MG63 (cell line): ENCODE measurements at places on chromosomes 1 and 21. TPM values are rescaled to one million over a fixed set of nuclear protein-coding genes. Genes with fewer than 3 reads are reported as not detected.

DNA sequence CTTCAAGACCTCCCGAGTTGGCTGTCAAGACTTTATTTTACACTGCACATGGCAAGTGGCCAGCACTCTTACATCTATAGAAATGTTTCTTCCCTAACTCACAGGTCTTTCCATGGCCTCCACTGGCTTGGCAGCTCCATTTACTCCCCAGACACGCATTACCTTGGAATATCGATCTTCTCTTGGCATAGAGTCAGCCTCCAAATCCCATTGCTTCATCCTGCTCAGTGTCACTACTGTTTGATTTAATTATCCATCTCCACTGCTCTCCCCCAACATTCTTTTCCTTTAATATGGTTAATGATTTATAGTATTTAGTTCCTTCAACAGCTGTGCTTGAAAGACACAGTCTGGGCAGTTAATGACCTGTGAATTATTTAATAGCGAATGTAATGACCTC, 241.2 kb upstream of the MAP1LC3C start:
- DNase-seq, result no peak

DNA sequence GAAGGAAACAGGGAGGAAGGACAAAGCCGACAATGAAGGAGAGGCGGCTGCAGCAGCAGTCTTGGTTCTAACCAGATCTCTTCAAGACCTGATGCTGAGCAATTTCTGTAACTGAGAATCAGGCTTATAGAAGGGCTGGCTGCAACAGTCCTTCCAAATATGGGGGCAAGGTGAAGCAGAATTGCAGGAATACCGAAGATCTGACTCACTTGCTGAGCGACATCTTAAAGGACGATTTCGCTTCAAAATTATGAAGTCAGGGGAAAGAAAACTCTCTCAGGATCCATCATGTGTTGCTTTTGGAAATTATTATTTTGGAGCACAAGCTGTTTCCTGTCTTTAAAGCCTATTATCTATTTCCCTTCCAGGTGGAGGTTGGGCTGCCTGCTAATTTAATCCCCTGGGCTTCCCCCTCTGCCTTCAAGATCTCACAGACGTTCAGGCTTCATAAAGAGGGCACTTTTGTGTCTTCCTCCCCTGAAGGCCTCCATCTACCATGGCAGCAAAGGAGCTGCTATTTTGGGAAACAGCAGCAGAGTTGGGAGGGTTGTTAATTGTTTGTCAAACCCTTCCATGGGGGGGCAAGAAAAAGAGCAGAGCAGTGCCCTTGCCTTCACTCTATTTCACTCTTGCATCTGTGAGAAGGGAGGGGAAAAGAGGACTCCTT, 10.8 kb upstream of the IER5 start:
- peak; percentile 32 for DNase-seq

DNA sequence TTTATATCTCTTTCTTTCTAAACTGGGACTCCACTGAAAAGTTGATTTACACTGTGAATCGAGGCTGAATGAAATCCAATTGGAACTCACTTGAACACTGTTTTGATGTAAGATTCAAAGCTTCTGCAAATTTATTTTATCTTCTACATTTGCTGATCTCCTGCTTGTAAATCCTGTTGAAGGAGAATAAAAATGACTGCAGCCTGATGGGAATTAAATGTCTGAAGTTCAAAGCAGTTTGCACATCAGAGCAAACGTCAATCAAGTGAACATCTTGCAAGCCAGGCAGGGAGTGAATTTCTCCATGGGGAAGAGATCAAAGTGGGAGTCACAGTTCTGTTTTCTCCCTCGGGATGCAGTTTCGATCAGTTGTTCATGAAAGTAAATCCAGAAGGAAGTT, 127.2 kb downstream of the CACHD1 start:
- no peak for DNase-seq

- no peak for DNase-seq
These were observed 695.3 kb downstream of the PTPRU start for GRCh38 chr1:29931477-29932175.

The ELAPOR1 gene
- 0.20 TPM in 1 of 2 replicates, not detected in the other for total RNA-seq

GRCh38 chr1:94741996-94742395, 78.2 kb upstream of the SLC44A3 start:
- no peak for DNase-seq

- DNase-seq, result no peak
These were observed 4.4 kb upstream of the RHEX start for GRCh38 chr1:206048582-206048981.

- DNase-seq, result peak; percentile 51
These were observed 410.1 kb downstream of the BRINP3 start for GRCh38 chr1:190067592-190067991.

DNA sequence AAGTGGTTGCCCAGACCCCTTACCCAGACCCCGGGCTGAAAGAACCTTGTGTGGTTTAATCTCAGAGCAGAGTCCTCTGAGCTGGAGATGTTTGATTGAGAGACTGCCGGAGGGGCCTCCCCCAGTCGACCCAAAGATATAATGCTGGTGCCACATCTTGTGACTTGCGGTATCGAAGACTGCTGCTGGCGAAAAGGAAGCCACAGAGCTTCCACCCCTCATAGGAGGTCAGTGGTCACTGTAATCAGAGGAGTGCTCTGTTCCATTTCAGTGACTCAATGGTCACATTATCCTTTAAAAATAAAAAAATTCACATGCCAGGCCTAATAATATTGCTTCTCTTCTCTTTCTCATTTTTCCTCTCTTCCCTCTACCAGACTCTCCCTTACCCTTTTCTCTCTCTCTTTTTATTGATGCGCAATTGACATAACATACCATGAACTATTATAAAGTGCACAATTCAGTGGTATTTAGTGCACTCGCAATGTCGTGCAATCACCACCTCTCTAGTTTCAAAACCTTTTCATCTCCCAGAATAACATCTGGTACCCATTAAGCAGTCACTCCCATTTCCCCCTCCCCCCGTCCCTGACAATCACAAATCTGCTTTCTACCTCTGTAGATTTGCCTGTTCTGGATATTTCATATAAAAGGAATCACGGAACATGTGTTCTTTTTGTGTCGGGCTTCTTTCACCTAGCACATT, 52.6 kb upstream of the LYST start:
- no peak for DNase-seq

- no peak for DNase-seq
These were observed 3.5 kb upstream of the LRIF1 start for GRCh38 chr1:110967256-110967655.

The CALML6 gene
- total RNA-seq, result 0.20 TPM in 1 of 2 replicates, not detected in the other

The PRDM2 gene
- 0.79 and 2.1 TPM in 2 replicates for total RNA-seq

The ANXA9 gene
- total RNA-seq, result 0.46 TPM in 1 of 2 replicates, not detected in the other

The SETDB1 gene
- 23.5 and 49.2 TPM in 2 replicates for total RNA-seq

DNA sequence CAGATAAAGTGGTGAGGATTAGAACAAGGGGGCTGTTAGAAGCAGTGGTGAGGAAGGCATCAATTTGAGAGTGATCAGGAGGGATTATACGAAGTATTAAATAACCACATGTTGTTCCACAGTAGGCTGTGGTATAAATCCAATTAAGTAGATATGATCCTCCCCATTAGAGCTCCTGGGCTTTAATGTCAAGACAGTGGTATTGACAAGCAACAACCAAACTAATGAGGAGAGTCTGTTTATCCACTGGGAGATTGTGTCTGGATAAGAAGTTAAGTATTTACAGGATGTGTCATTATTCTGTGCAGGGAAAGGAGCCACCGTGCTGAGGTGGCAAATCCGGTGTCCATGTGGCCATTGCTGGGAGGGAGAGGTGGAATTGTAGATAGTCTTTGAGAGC, 5.8 kb downstream of the ACTN2 start:
- no peak for DNase-seq

DNA sequence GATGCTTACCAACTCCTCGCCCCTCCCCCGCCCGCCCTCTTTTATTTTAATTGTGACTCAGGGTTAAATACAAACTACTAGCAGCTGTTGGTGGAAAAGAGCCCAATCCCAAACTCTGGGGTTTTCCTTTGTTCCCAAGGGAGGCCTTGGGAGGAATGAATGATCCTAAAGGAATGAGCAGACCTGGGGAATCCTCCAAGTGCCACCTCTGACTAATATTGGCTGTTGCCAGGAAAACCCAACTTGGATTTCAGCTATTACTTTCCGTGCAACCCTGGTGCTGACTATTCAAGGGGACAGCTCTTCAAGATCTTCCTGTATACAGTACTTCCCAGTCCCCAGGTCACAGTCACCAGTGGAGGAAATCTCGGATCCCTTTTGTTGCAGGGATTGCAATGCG, 1.3 kb upstream of the S100A10 start:
- DNase-seq, result peak; percentile 90

The NLRP3 gene
- 0.23 TPM in 1 of 2 replicates, not detected in the other for total RNA-seq

The RASSF5 gene
- 0.12 and 1.3 TPM in 2 replicates for total RNA-seq

DNA sequence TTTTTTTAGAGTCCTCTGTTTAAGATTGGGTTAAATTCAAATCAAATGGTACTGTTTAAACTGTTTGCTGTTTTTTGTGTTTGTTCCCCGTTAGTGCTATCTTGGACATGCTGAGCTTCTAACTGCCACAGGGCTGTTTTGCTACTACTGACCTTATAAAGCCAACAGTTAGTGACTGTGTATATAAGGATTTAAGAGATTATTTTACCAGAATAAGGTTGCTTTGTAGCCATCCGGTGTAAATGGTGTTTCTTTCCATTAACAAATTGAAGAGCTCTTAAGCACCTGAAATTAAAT, 37.0 kb downstream of the ZNF281 start:
- no peak for DNase-seq

The CASZ1 gene
- 1.1 and 1.2 TPM in 2 replicates for total RNA-seq

DNA sequence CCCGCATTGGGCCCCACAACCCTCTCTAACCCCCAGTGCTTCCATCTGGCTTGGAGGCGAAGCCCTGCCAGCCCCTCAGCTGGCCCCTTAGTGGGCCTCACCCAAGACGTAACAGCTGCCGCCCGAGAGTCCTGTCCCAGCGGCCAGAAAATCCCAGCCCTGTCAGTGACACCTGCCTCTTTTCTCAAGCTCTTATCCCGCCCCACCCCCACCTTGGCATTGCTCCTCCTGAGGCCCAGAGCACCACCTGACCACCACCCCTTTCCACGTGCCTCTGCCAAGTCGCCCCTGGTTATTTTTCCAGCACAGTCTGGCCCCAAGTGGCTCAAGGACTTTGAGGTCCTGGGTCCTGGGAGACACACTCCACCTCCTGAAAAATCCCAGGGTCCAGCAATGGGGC, 5.9 kb upstream of the CTRC start:
- no peak for DNase-seq

- no peak for DNase-seq
These were observed 260.9 kb downstream of the LTN1 start for GRCh38 chr21:28731700-28732321.

GRCh38 chr1:27906759-27907158, 28.0 kb upstream of the SMPDL3B start:
- DNase-seq, result no peak

GRCh38 chr1:184020855-184021254, 16.7 kb downstream of the COLGALT2 start:
- no peak for DNase-seq

GRCh38 chr1:18121072-18121820, 13.6 kb downstream of the IGSF21 start:
- no peak for DNase-seq

- DNase-seq, result no peak
These were observed 89.5 kb downstream of the KCNN3 start for GRCh38 chr1:154780541-154780940.

The APCS gene
- total RNA-seq, result not detected in 2 replicates

- DNase-seq, result no peak
These were observed 2.5 kb downstream of the TGFBR3 start for GRCh38 chr1:91883470-91883869.

DNA sequence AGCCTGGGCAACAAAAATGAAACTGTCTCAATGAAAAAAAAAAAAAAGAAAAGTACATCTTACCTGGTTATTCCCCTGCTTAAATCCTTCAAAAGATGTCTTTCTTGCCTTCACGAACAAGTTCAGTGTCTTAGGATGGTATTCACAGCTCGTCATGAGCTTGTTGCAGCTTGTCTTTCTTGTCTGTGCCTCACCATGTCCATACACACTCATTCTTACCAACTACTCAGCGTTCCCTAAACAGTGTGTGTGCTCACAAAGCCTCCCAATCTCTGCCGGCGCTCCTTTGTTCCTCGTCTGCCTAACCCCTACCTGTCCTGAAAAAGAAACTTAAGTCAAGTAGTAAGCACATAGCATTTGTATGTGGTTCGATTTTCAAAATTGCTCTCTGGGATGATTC, 31.1 kb downstream of the UBE4B start:
- DNase-seq, result no peak
